ENCODE measurements at places on chromosomes 1 and 21. TPM values are rescaled to one million over a fixed set of nuclear protein-coding genes. Genes with fewer than 3 reads are reported as not detected.

Gene SYPL2
- total RNA-seq, result 34.1 TPM

Gene LY9
- not detected for total RNA-seq

Gene C1orf94
- not detected for total RNA-seq

Gene TAS1R1
- not detected for total RNA-seq

Gene RNU1-4
- total RNA-seq, result 1,455 TPM

Gene ADGRB2
- total RNA-seq, result 6.6 TPM

- no peak for DNase-seq
Measured at GRCh38 chr1:17251246-17251645, 2.3 kb downstream of the PADI3 start.

DNA sequence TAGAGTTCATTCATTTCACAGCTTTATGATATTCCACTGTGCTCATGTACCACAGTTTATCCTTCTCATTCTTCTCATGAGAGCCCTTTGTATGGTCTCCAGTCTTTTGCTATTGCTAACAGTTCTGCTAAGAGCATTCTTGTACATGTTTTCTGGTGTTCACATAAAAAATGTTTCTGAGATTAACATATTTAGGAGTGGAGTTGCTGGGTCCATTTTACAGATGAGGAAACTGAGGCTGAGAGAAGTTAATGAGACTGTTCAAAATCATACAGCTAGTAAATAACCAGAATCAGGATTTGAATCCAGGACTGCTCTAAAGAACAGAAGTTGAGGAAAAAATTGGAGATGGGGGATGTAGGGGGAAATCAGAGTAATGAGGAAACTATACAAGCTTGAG, 28.8 kb upstream of the RGS16 start:
- no peak for DNase-seq

DNA sequence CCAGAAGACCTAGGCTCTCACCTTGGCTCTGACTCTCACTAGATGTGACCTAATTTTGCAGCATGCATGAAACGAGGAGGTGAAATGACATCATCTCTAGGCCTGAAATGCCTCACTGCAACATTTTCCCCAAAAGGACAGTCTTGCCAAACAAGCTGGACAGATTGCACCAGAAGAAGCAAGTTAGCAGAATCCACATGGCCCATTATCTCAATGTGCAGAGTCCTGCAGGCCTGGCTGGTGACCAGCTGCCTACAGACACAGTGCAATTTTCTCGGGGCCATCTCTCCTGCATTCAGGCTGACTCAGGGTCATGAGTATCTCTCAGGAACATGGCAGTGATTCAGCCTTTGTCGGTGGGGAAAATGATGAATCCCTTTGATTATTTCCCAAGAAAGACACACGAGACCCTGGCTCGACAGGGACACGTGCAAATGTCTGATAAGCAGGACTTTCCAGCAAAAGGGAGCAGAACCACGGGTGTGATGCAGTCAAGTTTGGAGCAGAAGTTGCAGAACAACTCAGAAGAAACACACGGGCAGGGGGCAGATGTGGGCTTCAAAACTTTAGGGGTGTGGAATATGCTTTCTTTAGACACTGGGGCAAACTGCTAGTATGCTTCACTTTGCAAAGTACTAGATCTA, 38.7 kb downstream of the TRIM67 start:
- peak; percentile 41 for DNase-seq

DNA sequence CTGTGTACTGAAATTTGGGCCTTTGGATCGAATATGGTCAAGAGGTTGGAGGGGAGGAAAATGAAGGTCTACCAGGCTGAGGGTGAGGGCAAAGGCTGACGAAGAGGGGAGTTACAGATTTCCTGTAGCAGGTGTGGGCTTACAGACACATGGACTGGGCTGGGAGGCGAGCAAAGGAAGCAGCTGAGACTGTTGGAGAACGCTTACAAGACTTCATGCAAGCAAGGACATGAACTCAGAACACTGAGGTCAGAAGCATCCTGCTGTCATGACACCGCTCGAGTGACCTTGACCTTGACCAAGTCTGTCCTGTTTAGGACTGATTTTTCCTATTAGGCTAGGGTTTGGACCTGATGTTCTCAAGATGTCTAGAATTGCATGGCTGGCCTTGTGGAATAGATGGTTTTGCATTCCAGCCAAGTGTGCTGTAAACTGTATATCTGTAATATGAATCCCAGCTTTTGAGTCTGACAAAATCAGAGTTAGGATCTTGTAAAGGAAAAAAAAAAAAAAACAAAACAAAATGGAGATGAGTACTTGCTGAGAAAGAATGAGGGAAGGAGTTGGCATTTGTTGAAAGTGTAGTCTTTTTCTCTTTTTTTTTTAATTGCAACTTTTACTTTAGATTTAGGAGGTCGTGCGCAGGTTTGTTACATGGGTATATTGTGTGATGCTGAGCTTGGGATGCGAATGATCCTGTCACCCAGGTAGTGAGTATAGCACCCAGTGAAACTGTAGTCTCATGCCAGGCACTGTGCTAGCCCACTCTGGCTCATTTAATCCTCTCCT, 5.8 kb downstream of the ELF3 start:
- peak; percentile 18 for DNase-seq

GRCh38 chr1:106944721-106945120, 111.8 kb upstream of the PRMT6 start:
- DNase-seq, result no peak

GRCh38 chr1:64047549-64047996, 155.8 kb upstream of the UBE2U start:
- no peak for DNase-seq

DNA sequence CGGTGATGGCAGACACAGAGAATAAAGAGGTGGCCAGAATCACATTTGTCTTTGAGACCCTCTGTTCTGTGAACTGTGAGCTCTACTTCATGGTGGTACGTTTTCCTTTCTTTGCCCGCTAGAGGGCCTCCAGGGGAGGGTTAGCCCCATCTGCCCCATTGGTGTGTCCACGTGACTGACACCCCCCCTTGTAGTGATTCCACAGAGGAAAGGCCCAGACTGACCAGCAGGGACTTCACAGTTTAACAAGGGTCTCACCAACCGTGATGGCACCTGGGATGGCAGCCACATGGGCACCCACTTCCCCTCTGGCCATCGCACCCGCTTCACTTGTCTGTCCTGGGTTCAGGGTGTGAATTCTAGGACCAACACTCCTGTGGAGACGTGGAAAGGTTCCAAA, 22.3 kb upstream of the SARS1 start:
- no peak for DNase-seq

DNA sequence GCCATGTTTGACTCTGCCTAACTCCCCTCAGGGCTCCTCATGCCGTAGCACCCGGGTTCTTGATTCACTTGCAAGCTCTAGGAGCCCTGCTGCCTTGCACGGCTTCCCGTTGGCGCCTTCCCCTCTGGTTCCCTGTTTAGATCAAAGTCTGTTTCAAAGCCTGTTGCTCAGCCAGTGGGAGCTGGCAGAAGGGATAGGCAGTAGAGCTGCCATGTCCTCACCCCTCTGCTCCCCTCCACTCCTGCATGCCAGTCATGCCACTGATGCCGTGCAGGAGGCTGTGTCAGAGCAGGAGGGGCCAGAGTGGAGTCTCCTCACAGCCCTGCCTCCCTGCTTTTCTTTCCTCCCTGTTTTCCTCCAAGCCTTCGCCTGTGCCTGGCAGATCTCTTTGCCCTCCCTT, 26.5 kb downstream of the HMGCS2 start:
- DNase-seq, result peak; percentile 11

- DNase-seq, result peak; percentile 44
Measured at GRCh38 chr1:58528518-58528917, 18.0 kb downstream of the OMA1 start.

- no peak for DNase-seq
Measured at GRCh38 chr1:223228931-223229528, 86.0 kb upstream of the TLR5 start.

GRCh38 chr21:14251336-14251735, 35.4 kb downstream of the RBM11 start:
- no peak for DNase-seq

All from HFFc6 (cell line).